ENCODE measurements at places on chromosomes 1 and 21.

DNA sequence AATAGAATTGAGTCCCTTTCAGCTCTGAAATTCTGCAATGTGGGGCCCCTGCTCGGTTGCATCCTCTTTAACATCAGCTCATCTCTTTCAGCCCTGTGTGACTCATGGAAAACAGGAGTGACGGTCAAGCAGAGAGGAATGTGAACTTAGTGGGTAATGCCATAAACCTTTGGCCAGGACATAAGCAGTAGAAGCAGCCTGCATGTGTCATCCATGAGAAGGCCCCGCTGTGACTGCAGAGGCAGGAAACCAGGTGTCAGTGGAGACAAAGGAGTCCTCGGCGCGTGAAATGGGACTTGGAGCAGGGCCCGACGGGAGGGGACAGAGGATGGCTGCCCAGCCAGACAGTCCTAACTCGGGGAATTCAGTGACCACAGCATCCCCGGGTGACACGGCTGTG lies 21.1 kb upstream of the EPHB2 start:
- no peak for DNase-seq

DNA sequence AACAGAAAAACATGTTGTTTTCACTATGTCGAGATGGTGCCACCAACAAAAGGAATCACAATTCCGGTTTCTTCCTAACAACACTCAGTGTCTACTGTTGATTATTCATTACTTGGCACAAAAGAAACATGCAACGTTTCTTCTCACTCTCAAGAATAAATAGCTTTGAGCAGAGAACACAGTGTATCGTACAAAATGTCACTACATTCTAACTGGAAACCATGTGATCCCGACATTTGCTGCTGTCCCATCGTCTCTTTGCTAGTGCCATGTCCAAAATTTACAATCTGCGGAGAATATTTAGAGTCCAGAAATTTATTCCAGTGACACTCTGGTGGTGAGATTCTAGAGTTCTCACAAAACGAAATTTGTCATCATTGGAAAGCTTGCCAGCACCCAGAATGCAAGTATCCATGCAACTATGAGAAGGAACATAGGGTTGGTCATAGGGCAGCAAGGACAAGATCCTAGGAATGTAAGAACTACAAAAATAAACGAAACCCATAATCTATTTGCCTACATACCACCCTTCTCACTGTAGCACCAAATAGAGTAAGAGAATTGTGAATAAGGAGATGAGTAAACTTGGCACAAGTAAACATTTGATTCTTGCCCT lies 505.1 kb downstream of the LTN1 start:
- no peak for DNase-seq

- no peak for DNase-seq
These were observed 2.8 kb downstream of the PI4KB start for GRCh38 chr1:151324390-151324930.

DNA sequence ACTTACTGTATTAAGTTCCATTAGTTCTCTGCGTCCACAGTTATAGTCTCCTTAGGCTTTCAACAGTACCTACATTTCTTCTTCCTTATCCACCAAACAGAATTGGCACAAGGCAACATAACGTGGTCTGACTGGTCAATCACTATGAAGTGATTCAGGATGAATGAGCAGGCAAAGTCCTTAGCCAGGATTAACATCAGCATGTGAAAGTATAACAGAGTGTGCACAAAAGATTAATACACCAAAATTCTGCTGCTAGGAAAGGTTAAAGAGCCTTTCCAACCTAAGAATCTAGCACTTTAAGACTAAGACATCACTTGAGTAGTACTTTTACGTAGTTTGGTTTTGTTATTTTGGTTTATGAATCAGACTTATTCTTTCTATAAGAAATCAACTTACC lies 15.8 kb downstream of the DEPDC1 start:
- no peak for DNase-seq

GRCh38 chr1:113178106-113178505 lies 105.1 kb downstream of the LRIG2 start:
- DNase-seq: no peak

DNA sequence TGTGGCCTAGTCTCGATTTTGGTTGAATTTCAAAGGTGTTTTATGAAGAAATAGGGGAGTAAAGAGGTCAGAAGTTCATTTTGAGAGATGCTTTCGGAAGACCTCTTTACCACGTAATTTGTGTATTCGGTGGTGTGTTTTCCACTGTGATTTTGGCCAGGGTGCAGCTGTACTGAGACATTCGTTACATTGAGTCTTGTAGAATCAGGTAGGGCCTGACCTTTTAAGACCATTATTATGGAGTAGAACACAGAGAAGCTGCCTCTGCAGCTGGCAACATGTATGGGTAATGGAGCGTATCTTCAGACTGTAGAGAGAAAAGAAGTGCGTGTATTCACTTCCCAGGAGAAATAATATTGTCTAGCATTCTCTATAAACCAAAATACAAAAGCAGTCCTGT lies 326.5 kb downstream of the PDE4B start:
- no peak for DNase-seq

GRCh38 chr1:93668121-93668520 lies 13.5 kb downstream of the BCAR3 start:
- no peak for DNase-seq

DNA sequence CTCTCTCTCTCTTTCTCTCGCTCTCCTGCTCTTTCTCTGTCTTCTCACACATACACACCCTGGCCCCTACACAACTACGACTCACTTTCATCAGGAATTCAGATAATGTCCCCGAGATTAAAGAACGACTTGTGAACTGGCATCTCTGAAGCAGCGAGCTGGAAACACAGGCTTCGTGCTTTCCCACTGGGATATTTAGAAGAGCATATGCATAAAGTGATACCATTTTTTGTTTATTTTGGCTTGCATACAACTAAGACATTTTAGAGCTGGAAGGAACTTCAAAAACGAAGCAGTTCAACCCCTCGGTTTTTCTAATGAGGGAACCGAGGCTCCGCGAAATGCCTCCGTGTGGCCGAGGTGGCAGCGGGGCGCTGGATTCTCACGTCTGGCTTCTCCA lies 88.6 kb downstream of the ZBTB18 start:
- DNase-seq: no peak

- DNase-seq: no peak
These were observed 48.3 kb downstream of the CLIC4 start for GRCh38 chr1:24793447-24794129.

DNA sequence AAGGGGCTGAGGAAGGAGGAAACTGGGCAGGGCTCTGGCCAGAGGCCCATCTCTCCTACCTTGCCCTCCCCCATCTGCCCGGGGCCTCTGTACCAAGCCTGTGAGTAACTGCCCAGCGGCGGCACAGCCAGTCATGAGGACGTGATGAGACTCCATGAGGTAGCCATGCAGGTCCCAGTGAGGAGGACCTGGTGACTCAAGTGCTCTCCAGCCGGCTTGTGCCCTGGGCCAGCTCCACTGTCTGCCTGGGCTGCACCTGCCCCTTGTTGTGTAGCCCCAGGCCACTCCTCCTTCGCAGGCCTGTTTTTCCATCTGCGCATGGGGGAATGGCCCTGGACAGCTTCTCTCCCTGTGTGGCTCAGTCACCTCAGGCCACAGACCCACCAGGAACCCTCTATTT lies 42.0 kb upstream of the PADI1 start:
- no peak for DNase-seq

DNA sequence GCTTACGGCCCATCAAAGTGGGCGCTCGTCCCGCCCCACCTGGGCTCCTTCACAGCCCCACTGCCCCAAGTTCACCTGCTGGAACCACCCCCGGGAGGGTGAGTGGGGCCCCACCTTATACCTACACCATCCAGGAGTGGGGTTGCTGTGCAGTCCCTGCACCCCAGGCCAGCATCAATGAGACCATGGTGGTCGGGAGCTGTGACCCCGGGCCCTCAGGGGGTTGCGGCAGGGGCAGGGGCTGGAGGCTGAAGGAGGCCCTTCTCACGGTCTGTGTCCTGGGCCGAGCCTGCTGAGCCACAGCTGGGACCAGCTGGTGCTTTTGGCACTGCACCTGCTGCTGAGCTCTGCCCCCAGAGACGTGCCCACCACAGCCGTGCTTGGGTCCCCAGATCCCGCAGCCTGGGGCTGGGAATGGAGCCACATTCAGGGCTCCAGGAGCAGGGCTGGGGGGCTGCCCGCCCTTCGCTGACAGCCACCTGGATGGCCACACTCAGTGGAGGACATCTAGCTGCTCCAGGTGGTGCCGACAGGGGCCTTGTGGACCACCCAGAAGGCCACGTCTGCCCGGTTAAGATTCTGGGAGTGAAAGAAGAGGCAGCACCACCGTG lies 17.4 kb downstream of the ACTRT2 start:
- DNase-seq: no peak

- DNase-seq: no peak
These were observed 7.2 kb downstream of the TLCD4 start for GRCh38 chr1:95124342-95124741.

- DNase-seq: no peak
These were observed 23.1 kb upstream of the RAP1A start for GRCh38 chr1:111596499-111596898.

- no peak for DNase-seq
These were observed 72.7 kb downstream of the TRABD2B start for GRCh38 chr1:47924270-47925048.

- no peak for DNase-seq
These were observed 397.3 kb downstream of the LMX1A start for GRCh38 chr1:164958982-164959768.
